ENCODE measurements at places on chromosomes 7 and 10. TPM values are rescaled to one million over a fixed set of nuclear protein-coding genes. Genes with fewer than 3 reads are reported as not detected.
A peak's percentile ranks its signal among the peaks of the same experiment; 100 is the strongest.

- no peaks in the 10 kb centered on the region for H3K36me3 ChIP-seq
- H3K27me3 ChIP-seq: no peaks in the 10 kb centered on the region
- no peaks in the 10 kb centered on the region for H3K4me1 ChIP-seq
- no peak overlapping the region for H3K27ac ChIP-seq
- H3K4me3 ChIP-seq: no peak overlapping the region
Measured at GRCh38 chr7:45980181-45980905, 59.3 kb upstream of the IGFBP3 start.

SORCS1 gene
- not detected for total RNA-seq

ABCB4 gene
- 0.44 TPM for total RNA-seq

GRCh38 chr10:122422266-122422989 lies 32.0 kb upstream of the ARMS2 start:
- peaks cover 78% of the 10 kb centered on the region for H3K4me1 ChIP-seq
- no peak overlapping the region for H3K4me3 ChIP-seq
- DNase-seq: peak; percentile 4

DNA sequence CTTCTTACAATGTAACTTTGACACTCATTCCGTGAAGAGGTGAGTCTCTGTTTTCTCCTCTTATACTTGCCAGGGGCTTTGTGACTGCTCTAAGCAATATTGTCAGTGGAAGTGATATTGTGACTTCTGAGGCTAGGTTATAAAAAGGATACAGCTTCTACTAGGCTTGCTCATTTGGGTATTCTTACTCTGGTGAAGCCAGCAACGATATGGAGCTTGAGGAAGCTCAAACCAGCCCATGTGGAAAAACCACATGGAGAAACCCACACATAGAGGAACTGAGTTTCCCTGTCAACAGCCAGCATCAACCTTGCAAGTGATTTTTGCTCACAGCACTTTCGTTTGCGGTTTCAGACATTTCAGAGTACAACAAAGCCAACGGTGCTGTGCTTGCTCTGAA lies 149.6 kb upstream of the SEMA3E start:
- H3K4me3 ChIP-seq: no peak overlapping the region
- no peaks in the 10 kb centered on the region for H3K36me3 ChIP-seq
- no peak overlapping the region for H3K27ac ChIP-seq
- DNase-seq: no peak
- no peaks in the 10 kb centered on the region for H3K27me3 ChIP-seq

DNA sequence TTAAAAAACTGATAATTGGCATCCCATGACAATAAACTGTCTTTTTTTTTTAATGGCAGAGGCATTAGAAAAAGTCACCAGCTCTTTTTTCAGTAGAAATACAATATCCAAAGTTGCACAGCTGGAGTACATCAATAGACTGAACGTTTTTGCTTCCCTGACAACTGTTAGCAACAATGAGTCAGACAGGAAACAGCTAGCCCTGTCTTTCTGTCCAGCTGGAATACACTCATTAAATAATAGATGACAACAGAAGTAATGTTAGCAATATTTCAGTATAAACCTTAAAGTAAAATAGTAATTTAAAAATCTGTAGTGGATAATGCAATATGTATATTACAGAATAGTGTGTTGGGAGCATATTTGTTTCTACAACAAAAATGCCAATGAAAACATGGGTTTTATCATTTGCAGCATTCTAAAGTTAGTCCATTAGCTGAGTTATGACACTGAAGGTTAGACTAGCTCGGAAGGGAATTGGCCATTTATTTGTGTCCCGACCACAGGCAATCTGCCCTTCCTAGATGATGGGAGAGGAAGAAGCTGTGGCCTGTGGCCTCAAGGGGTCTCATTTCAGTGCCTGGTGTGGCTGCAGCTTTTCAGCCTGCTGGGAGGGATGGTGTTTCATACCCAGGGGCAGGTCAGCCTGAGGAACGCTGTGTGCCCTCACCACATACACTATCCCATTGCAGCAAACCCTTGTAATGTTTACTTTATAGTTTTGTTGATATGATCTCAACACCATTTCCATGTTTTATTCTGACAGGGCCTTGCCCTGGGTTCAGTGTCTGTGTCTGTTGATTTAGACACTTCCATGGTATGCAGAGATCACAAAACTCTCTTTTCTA lies 173.3 kb downstream of the SLC16A9 start:
- H3K27ac ChIP-seq: no peak overlapping the region
- H3K36me3 ChIP-seq: no peaks in the 10 kb centered on the region
- no peak for DNase-seq
- H3K4me1 ChIP-seq: no peaks in the 10 kb centered on the region
- no peaks in the 10 kb centered on the region for H3K27me3 ChIP-seq
- H3K4me3 ChIP-seq: no peak overlapping the region

DNA sequence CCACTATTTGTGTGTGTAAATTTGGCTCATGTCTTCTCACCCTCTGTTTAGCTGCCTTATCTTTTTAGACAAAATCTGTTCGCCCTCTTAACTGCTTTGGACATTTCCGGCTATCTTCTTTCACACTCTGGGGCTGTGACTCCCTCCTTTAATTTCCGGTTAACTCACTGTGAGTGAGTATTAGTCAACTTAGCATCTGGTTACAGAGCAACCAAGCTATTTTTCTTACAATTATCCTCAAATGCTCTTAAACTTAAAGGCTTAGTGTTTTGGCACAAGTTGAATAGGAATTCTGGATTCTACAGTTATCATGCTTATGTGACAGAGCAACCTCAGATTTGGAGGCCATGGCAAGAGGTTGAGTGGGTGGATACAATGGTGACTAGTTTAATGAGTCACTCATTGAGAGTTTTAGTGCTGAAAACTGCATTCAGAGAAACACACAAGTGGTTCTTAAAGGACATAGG lies 177.6 kb upstream of the SEMA3A start:
- DNase-seq: no peak
- H3K4me3 ChIP-seq: no peak overlapping the region
- H3K27me3 ChIP-seq: no peaks in the 10 kb centered on the region
- H3K4me1 ChIP-seq: no peaks in the 10 kb centered on the region

DNA sequence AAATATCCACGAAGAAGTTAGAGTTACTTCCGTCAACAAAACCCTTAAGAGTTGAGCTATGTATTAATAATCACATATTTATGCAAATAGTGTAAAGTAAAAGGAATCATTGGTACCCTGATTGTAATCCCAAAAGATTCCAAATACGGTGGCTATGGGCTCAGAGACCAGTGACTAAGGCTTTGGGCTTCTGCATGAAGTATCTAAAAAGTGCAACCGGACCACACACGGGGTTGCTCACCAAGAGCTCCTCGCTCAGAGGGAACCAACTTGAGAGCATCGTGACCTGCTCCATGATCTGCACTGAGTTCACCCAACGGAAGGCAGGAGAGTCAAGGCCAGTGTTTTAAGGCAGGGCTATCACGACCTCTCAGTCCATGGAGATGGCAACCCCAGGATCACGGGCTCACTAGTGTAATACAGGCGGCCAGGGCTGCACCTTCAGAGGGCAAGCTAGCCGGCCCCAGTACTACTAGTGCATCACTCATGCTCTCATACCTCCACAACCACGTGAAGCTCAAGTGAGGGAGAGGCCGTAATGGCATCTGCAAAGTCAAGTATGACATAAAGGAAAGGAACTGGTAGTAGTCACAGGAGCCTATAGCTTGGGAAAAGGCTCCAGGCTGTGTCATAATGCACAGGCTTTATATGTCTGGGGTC lies 77.1 kb upstream of the CAMK2B start:
- peaks cover 37% of the 10 kb centered on the region for H3K36me3 ChIP-seq
- H3K27me3 ChIP-seq: no peaks in the 10 kb centered on the region
- H3K4me1 ChIP-seq: no peaks in the 10 kb centered on the region
- H3K4me3 ChIP-seq: no peak overlapping the region

DNA sequence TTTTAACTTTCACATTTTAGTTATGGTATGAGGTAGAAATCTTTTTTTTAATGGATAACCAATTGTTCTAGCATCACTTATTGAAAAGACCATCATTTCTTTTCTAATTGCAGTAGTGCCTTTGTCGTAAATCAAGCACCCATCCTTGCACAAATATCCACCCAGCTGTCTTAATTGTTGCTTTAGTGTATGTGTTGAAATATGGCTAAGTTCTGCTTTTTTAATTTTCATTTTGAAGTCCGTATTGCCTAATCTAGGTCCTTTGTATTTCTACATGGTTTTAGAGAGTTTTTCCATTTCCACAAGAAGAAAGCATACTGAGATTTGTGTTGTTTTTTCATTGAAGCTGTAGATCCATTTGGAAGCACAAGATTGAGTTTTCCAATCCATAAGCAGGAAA lies 259.6 kb upstream of the SEMA3E start:
- no peak for DNase-seq
- H3K27me3 ChIP-seq: no peaks in the 10 kb centered on the region
- no peak overlapping the region for H3K27ac ChIP-seq
- no peaks in the 10 kb centered on the region for H3K36me3 ChIP-seq
- H3K4me1 ChIP-seq: no peaks in the 10 kb centered on the region

- no peaks in the 10 kb centered on the region for H3K36me3 ChIP-seq
- H3K4me3 ChIP-seq: no peak overlapping the region
- H3K4me1 ChIP-seq: no peaks in the 10 kb centered on the region
- no peak for DNase-seq
- H3K27me3 ChIP-seq: no peaks in the 10 kb centered on the region
Measured at GRCh38 chr7:25628446-25628845, 400.2 kb upstream of the NPVF start.

- H3K27ac ChIP-seq: no peak overlapping the region
- no peaks in the 10 kb centered on the region for H3K27me3 ChIP-seq
- no peaks in the 10 kb centered on the region for H3K36me3 ChIP-seq
- no peak for DNase-seq
- H3K4me3 ChIP-seq: no peak overlapping the region
- H3K4me1 ChIP-seq: no peaks in the 10 kb centered on the region
Measured at GRCh38 chr7:77649716-77650349, 46.4 kb upstream of the RSBN1L start.

DNA sequence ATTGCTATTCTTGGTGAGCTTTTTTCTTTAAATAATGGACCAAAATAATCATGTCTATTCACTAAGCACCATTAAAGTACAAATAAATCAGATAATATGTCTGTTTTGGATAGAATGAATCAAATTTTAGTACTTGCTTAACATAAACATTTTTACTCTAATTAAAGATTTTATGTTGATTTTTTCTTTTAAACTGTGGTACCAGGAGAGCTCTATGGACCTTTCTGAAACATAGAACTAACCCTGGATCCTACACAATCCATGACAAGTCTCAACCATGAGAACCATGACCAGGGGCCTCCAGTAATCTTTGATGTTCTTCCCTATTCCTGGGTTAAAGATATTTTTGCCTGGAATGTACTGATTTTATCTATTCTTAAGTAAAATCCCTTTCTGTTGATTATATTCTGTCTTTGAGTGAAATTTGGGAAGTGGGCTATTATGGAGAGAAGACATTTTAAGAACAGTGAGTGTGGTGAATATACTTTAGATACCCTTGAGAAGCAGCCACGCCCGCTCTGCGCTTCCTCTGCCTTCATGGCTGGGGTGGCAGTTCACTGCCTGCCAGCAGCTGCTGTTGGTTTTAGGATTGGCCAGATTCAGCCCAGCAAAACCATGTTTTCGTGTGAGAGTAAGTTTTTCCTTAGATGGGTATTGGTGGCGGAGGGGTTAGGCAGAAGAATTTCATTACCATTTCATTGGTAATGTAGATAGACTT lies 42.2 kb upstream of the BHLHA15 start:
- H3K27ac ChIP-seq: no peak overlapping the region
- no peaks in the 10 kb centered on the region for H3K4me1 ChIP-seq
- no peak for DNase-seq
- H3K4me3 ChIP-seq: no peak overlapping the region

Measured in CD8-positive, alpha-beta memory T cell (primary cell).